Panc1 (cell line): ENCODE measurements at places on chromosomes 6 and 20. TPM values are rescaled to one million over a fixed set of nuclear protein-coding genes. Genes with fewer than 3 reads are reported as not detected.

LPA gene
- total RNA-seq = 0.21 TPM

UNC5CL gene
- 0.36 TPM for total RNA-seq

PROKR2 gene
- total RNA-seq = not detected

HAO1 gene
- 0.13 TPM for total RNA-seq

KCNB1 gene
- 11.1 TPM for total RNA-seq

SNAI1 gene
- 8.8 TPM for total RNA-seq

TFB1M gene
- 32.0 TPM for total RNA-seq

ANKEF1 gene
- total RNA-seq = 6.3 TPM

LST1 gene
- not detected for total RNA-seq
